ENCODE measurements at places on chromosomes 3 and 15.

DNA sequence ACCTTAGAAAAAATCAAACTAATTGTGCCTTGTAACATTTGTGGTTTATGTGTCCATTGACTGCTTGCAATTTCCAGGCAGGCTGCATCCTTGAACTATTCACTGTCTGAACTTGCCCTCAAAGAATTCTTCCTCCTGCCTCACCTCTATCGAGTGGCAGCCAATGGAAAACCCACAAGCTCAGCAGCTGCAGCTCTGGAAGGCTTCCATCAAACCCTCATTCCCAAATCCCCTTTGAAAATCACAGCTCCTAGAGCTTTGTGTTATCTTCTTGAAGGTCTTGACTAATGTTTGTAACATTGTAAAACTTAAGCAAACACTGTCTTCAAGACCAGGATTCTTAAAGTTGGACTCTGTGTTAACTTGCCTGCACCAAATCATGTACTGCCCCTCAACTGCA, 81.1 kb downstream of the FILIP1L start:
- peak; percentile 96 for DNase-seq

DNA sequence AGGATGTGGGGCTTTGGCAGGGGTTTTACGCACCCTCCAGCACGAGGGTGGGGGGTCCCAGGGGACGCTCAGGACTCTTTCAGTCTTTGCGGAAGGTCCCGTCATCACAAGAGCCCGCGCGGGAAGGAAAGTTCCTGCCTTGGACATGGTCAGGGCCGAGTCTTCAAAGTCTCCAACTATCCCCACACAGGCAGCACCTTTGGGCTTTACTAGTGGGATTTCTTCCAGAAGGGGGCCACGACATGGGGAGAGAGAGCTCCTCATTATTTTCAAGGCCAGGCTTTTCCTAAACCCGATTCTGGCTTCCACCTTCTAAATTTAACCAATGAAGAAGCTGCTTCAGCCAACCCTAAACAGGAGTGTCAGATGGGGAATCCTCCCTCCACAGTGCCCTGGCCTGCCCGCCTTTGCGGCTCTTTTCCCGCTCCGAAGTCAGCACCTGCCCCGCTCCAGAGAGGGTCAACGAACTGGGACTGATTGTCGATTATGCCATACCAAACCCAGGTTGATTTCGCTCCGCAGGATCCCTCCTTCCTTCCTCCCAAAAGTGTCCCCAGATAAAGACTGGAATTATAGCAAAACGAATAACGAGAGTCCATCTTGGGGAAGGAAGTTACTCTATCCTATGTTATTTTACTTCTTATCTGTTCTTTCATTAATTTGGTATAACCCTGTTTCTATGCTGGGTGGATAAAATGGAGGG, 11.0 kb downstream of the SHOX2 start:
- DNase-seq = no peak

GRCh38 chr3:141011997-141012262, 39.2 kb upstream of the SPSB4 start:
- DNase-seq = no peak

GRCh38 chr3:197124713-197125112, 95.1 kb upstream of the MELTF start:
- peak; percentile 47 for DNase-seq

DNA sequence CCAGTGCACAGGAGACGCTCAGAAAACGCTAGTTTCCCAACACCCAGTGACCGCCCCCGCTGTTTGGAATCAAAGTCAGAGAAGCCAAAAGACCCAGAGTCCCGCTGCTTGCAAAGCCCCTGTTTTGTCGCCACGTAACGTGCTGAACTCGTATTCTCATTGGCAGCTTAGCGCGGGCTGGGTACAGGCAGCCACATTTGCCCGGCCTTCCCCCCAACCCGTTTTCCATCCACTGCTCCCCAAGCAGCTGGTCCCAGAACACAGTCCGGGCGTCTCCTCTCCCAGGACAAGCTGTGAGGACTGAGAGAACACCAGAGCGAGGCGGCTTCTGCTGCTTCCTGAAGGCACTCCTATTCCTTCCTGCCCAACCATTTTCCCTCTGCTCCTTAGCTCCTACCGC, 54.8 kb downstream of the RASGRF1 start:
- DNase-seq = no peak

DNA sequence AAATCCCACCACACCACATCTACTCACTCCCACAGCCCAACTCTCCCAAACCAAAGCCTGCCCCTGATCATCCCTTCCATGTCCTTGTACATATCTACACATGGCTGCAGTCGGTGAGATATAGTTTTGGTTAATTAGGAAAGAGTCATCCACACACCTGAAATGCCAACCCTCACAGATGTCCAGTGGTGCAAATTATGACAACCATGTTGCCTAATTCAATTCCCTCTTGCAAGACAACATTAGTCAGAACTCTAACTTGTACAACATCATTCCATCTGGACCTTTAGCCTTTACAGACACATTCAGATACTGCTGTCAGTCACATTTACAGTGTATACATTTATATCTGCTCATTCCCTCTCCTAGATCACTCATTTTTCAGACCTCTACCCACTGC, 41.2 kb downstream of the TUBGCP4 start:
- DNase-seq = no peak

- DNase-seq = peak; percentile 48
Measured at GRCh38 chr3:18080198-18080689, 337.8 kb upstream of the TBC1D5 start.

DNA sequence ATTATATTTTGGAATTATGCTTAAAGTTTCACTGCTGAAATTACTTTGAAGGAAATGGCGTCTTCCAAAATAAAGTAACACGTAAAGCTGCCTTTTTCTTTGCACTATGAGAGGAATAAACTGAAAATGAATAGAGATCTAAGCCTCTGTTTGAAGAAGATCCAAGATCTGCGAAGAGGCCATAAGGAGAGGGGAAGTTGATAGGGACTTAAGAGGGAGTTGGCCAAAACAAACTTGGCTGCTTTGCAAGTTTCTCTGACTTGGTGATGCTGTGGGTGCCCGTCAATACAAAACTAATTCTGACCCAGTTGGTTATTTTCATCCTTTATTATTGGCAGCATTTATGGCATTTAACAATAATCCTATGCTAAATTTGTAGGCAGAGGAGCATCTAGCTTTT, 190.2 kb upstream of the GBE1 start:
- peak; percentile 3 for DNase-seq

DNA sequence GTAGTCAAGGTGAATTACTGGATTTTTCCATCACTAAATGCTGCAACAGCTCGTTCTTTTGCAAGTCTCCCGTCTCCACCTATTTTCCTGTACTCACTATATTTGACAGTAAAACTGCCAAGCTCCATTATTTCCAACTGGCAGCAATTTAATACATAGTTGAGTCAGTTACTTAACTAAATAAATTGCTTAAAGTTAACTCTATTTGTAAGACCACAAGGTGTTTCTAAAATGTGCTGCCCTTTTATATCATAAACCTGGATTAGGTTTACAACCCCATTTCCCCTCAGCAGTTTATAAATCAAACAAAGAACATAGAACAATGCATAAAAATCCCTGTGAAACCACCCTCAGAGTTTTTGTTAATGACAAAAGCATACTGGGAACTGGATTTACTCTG, 211.4 kb upstream of the DPH6 start:
- DNase-seq = no peak

- DNase-seq = no peak
Measured at GRCh38 chr3:139286241-139286640, 57.6 kb upstream of the MRPS22 start.

DNA sequence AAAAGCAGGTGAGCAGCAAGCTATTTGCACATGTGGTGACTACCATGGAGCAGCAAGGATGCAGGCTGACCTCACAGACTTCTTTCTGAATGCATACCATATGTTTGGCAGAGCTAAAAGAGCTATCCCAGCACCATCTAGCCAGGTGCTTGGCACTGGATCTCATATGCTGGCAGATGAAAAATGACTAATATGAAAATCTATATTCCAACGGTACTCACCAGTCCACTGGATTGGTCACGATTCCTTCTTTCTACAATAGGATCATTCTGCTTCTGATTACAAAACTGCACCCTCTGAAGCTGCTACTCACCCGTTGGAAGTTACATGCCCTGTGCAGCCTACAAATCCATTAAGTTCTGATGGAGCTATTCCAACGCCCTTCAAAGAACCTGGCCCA, 714.3 kb upstream of the CFAP20DC start:
- no peak for DNase-seq

DNA sequence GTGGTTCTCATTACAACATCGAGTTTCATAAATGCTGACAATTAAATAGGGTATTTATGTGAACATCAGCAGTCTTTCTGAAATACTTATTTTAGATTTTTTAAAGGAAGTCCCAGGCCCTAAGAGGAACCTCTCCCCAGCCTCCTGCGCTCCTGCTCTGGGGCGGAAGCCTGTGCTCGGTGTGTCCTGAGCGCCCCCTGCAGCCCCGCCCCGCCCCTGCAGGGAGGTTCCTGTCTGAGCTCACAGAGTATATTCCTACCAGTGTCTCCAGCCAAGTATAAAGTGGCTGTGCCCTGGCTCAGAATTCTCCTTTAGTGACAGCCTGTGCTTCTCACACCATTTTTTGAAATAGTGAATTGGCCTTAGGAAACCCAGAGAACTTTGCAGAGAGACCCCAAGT, 567.9 kb downstream of the GOLGA6L6 start:
- DNase-seq = no peak

- no peak for DNase-seq
Measured at GRCh38 chr3:186782542-186783057, 777 bp upstream of the EIF4A2 start.

GRCh38 chr15:51129535-51130188, 35.0 kb upstream of the TNFAIP8L3 start:
- peak; percentile 53 for DNase-seq

- no peak for DNase-seq
Measured at GRCh38 chr3:156664831-156665178, 9.6 kb upstream of the TIPARP start.

DNA sequence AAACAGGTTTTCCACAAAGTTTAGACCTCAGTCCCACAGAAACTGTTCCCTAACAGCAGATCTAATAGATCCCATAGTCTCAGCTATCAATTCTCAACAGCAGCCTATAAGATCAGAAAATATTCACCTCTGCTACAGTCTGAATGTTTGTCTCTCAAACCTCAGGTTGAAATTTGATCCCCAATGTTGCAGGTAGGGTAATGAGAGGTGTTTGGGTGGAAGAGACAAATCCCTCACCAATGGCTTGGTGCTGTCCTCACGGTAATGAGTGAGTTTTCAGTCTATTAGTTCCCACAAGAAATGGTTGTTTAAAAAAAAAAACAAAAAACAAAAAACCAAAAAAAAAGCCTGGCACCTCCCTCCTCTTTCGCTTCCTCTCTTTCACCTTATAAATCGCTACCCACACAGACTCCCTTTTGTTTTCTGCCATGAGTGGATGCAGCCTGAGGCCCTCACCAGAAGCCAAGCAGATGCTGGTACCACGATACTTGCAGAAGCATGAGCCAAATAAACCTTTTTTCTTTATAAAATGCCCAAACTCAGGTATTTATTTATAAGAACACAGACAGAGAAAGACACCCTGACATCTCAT, 14.2 kb downstream of the ZNF280D start:
- no peak for DNase-seq

- DNase-seq = no peak
Measured at GRCh38 chr3:8761866-8762265, 7.5 kb downstream of the OXTR start.

GRCh38 chr3:197137751-197138150, 108.1 kb upstream of the MELTF start:
- no peak for DNase-seq

GRCh38 chr3:125051715-125052581, 3.8 kb downstream of the HEG1 start:
- peak; percentile 78 for DNase-seq

DNA sequence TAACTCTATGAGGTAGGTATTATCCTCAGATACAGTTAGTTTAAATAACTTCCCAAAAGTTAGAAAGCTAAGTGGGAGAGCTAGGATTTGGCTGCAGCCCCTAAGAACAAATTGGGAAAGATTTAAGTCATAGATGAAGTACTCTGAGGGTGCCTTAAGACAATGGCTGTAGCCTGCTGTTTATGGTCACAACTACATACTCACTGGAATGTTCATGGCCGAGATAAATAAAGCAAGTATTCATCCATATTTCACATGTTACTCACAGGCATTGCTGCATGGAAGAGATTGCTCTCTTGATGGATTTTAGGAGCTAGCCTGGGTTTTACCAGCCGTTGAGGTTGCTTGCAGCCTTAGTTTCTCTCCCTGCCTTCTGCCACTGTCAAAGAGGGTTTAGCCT, 145.0 kb downstream of the CMSS1 start:
- DNase-seq = peak; percentile 81

DNA sequence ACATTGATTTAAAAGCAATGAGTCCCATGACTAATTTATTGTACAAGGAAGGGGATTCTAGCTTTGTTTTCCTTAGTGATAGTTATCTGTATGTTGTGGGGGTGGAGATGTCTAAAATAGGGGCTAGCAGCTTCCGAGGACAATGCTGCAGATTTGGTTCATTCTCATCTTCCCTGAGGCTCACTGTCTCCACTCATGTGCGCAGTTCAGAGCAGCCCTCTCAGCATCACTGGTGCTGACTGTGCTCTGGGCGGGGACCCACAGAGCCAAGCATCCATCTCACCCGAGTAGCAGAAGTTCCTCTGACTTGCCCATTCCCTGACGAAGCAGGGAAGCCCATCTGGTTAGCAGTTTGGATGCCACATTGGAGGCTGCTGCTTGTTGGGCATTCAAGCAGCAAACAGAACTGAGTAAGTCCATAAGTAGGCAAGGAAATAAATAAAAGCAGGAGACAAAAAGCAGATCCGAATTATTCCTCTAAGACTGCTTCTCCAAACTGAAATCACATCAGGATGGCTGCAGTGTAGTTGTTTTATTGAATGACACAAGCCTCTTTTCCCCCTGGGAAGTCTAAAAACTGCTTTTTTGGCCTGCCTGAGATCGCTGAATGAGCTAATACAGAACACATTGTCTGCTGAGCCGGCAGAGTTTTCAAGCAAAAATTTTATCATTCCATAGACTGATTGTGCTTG, 27.5 kb downstream of the RARB start:
- peak; percentile 77 for DNase-seq

- no peak for DNase-seq
Measured at GRCh38 chr3:141430316-141430715, 56.5 kb upstream of the RASA2 start.

DNA sequence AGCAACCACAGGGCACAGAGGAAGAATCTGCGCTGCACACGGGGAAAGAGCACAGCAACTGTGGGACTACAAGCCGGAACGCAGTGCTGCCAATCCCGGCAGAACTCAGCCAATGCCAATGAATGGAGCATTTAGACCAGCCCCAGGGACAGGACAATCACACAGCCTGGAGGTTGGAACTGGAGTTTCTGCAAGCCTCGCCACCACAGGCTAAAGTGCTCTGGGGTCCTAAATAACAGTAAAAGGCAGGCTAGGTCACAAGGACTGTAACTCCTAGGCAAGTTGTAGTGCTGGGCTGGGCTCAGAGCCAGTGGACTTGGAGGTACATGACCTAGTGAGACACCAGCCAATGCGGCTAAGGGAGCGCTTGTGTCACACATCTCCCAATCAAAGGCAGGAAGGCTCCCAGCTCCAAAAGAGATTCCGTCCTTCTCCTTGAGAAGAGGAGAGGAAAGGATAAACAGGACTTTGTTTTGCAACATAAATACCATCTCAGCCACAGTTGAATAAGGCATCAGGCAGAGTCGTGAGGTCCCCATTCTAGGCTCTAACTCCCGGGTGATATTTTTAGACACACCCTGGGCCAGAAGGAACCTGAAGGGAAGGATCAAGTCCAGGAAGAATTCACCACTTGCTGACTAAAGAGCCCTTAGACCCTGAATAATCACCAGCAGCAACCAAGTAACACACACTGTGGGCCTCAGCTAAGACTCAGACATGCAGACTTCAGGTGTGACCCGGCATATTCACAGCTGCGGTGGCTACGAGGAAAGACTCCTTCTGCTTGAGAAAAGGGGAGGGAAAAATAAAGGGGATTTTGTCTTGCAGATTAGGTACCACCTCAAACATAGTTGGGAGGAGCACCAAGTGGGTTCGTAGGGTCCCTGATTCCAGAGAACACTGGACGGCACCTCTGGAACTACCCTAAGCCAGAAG, 85.5 kb upstream of the XXYLT1 start:
- peak; percentile 42 for DNase-seq
